ENCODE measurements at places on chromosomes 2 and 18.
A peak's percentile ranks its signal among the peaks of the same experiment; 100 is the strongest.

DNA sequence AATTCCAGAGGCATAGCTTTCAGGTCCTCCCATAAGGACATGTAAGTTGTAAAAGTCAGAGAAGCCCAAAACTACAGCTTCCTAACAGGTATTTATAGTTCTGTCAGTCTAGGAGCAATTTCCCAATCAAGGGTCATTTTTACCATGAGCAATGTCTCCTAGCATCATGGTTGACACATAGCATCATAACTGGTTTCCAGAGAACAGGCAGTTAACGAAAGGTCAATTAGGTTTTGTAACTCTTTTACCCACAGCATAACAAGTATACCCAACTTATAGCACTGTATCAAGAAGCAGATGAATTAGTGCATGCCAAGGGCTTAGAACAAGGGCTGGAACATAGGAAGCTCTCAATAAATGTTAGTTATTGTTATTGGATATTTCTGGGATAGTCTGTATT is 110.1 kb downstream of the MREG start:
- no peak for DNase-seq

DNA sequence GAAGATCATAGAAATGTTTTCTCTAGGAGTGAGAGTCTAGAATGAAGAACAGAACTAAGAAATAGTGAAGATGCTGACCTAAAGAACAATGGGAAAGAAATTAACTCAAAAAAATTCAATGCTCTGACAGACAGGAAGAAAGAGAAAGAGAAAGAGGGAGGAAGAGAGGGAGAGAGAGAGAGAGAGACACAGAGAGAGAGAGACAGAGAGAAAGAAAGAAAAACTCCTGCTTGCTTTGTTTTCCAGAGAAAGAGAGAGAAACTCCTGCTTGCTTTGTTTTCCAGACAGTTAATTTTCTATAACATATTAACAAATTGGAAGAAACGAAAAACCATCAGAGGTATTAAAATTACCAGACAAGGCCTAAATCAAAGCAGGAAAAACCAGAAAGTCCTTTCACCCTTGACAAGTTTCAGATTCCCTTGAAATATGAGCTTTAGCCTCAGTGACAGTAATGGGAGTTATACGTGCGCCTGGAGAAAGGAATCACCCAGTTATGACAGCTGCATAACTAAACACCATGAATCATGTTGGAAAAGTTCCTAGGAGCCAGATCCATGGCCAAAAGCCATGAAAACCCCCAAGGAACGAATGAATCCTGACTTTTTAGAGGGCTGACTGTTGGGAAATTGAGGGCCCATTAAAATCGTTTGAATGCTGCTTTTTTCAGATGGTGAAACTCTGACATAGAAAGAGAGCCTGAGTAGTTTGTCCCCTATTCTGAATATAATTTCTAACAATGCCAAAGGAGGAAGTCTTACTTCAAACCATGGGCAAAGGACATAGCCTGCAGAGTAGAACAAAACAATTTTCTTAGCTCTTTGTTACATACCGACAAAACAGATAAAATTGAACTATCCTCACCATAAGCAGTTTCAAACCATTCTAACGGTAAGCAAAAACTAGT is 228.6 kb upstream of the CHST9 start:
- DNase-seq, result no peak

- DNase-seq, result peak; percentile 12
Measured at GRCh38 chr18:37537868-37538525, 27.6 kb downstream of the CELF4 start.

DNA sequence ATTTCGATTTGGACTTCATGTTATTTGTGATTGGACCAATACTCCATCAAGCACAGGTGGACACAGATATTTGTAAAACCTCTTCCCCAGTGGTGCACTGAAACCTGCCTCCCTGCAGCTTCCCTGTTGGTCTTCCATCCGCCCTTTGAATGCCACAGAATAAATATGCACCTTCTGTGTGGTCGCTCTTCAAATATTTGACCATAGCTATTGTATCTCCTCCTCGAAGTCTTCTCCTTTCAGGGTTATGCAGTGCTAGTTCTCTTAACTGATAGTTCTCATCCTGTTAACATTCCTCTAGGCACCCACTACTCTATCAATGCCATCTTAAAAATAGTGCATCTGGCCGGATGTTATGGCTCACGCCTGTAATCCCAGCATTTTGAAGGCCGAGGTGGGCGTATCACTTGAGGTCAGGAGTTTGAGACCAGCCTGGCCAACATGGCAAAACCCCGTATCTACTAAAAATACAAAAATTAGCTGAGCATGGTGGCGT is 12.5 kb downstream of the SPATS2L start:
- no peak for DNase-seq

DNA sequence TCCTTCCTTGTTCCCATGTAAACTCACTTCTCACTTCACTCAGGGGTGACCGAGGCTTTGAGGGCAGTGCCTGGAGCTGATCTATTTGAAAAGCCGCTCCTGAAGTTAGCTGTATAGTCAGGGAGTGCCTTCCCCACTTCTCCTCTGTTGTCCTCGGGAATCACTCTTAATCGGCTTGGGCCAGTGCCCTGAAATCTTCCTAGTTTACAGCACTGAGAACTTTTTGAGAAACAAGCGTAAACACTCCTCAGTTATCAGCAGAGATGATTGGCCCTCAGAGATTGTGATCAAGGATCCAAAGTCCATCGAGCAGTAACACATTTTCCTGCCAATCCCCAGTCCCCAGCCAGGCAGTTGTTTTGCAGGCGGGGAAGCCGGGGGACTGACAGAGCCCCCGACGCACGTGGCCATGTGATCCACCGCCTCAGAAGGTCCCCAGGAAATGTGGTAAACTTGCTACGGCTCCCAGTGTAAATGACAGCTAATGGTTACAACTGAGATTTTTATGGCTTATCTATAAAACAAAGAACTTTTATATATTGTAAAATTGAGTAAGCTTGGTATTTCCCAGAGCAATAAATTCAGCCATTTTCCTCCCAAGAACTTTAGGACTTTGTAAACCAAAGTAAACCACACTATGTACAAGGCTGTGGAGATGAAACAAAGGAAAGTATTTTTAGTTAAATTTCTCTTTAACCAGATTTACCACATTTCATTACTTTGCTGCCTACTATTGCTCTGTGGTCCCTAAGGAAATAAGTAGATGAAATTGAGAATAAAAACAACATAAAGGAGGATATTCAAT is 53.5 kb downstream of the C18orf63 start:
- DNase-seq, result no peak

DNA sequence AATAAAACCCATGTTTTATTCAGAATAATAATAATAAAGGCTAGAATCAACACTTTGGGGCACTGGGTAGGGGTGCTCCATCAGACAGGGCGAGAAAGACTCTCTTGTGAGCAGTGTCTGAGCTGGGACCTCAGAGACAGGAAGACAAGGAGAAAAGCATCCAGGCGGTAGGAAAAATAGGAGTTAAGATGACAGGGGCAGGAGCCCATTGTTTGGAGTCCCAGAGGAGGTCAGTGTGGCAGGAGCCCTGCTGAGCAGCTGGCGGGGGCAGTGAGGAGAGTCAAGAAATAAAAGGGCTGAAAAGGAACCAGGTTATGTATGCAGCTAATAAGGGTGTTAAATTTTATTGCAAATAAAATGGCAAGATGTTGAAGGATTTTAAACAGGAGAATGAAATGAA is 457.4 kb downstream of the FBXO15 start:
- no peak for DNase-seq

DNA sequence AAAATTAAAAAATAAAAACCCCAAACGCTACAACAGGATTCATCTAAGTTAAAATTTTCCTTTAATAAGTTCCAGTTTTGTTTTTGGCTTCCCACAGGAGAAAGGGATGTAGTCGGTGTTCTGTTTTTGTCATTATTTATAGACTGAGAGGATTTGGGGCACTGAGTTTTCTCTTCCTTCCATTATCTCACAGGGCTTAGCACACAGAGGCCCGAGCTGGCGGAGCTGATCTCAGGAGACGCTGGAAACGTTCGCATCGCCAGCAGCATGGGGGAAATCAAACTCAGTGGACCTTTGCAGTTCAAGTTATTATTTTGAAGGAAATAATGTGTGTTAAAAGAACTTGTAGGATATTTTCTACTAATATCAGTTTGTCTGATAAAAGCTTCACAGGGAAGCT is 669.7 kb upstream of the SALL3 start:
- DNase-seq, result no peak

DNA sequence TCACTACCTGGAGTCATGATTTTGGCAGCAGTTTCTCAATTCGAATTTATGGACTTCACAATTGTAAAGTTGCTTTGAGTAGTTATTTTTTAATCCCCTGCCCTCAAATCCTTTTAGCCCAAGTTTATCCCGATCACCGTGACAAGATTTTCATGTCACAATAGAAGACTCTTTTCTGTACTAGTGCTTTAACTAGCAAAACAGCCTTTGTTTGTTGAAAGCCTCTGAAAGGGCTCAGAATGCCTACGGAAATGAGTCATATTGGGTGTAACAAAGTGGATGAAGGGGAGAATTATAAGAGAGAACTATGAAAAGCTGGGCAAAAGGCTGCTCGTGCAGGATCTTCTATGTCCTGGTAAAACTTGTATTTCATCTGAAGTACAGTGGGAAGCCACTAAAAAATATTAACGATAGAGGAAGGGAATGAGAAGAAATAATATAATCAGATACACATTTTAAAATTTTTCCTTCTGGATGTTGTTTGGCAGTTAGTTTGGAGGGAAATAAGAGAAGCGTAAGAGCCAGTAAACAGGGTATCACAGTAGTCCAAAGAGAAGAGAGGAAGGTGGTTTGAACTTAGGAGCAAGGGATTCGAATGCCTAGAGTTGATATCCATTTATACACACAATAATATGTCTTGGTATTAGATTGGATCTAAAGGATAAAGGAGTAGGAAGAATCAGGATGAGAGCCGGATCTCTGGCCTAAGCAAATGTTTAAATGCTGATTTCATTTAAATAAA is 114.9 kb downstream of the GALNT13 start:
- DNase-seq, result no peak

DNA sequence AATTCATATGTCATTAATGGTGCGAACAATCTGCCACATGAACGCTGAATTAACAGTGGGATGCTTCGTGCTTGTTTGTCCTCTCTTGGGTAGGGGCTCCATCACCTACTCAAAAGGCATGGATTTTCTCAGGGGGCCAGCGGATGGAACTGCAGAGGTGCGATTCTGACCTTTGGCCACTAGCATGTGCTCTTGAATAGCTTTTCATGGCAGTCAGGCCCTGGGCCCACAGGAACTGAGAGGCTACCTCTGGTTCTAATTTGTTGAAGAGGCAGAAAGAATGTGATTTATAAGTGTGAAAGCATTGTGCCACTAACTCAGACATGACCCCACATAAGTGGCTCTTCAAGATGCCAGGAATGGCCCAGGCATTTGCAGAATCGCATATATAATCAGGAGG is 283.2 kb downstream of the INSIG2 start:
- DNase-seq, result no peak

DNA sequence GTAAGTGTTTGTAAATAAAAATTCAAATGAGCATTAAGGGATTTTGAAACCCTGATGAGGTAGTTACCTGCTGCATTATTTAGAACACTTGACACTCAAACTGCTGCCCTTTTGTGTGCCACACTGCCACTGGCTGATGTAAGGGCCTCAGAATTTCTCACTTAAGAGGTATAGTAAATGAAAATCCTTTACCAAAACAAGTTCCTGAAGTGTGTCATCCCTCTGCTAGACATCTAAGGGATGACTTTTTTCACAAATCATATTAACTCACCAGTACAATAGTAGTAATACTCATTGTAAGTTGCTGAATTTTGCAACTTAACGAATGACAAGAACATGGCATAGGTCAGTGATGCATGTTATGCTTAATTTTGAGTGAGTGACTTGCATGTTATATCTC is 274.9 kb upstream of the UBE2E3 start:
- DNase-seq, result no peak

GRCh38 chr18:76386886-76387285 is 108.2 kb downstream of the ZNF516 start:
- no peak for DNase-seq

GRCh38 chr2:46000660-46001059 is 296.5 kb upstream of the EPAS1 start:
- no peak for DNase-seq

- no peak for DNase-seq
Measured at GRCh38 chr2:133711201-133711600, 142.9 kb upstream of the NCKAP5 start.

DNA sequence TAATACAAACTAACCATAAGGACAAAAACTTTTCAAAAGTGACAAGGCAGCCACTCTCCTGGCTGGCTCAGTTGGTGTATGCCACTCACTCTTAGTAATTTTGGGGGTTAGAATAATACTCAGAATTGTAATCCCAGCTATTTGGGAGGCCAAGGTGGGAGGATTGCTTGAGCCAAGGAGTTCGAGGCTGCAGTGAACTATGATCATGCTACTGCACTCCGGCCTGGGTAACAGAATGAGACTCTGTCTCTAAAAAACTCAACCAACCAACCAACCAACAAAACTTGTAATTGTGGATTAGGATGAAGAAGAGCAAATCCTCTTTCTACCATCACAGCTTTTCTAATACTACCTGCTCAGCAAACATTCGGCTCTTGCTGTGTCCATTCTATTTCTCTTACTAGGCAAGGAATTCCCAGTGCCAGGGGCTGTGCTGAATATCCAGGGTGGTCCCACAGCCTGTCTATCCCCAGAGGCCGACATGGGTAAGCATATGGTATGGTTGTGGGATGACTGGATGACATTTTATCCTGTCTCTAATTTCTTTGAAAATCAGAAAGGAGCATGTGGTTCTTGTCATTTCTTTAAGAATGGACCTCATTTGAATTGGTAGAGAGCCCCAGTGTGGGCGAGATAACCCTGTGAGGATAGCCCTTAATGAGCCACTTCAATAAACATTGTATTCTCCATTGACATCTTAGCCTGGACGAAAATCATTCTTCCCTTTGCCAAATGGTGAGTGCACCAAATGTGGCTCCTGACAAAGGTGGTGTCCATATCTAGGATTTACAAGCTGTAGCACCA is 220.1 kb downstream of the MYCN start:
- no peak for DNase-seq

DNA sequence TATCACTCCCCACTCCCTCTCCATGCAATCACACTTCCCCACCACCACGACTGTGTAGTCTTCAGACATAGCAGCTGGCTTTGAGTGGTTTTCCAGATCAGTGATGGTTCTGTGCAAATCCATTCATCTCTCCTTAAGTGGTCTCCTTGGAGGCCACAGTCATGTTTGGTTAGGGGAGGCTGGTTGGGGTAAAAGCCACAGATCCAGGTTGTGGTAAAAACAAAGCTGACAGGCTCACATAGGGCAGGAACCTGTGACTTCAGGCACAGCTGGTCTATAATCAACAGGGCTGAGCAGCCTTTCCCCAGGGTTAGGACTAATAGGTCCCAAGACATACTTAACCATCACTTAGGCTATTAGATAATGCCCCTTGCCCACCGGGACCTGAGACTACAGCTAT is 46.2 kb upstream of the FZD7 start:
- no peak for DNase-seq

- DNase-seq, result no peak
Measured at GRCh38 chr2:191778041-191778440, 68.8 kb downstream of the CAVIN2 start.

- DNase-seq, result no peak
Measured at GRCh38 chr18:58962336-58962735, 97.7 kb downstream of the ZNF532 start.

DNA sequence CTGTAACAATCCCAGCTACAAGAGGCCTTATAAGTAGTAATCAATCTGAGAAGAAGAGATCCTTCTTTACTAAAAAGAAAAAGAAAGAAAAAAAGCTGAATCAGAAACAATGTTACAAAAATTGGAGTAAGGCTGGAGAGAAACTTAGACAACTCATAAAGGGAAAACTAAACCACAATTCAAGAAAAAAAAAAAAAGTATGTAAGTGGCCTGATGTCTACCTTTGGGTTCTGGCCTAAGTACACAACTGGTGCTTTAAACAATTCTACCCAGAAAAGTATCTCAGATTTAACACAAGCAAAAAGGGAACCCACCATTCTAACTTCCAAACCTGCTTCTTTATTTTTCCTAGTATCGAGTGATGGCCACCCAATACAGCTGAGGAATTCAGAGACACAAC is 45.3 kb downstream of the ZNF521 start:
- no peak for DNase-seq

Data from NCI-H1048 (cell line).